HCT116 (cell line): ENCODE measurements at places on chromosomes 7 and 10.
A peak's percentile ranks its signal among the peaks of the same experiment; 100 is the strongest.

DNA sequence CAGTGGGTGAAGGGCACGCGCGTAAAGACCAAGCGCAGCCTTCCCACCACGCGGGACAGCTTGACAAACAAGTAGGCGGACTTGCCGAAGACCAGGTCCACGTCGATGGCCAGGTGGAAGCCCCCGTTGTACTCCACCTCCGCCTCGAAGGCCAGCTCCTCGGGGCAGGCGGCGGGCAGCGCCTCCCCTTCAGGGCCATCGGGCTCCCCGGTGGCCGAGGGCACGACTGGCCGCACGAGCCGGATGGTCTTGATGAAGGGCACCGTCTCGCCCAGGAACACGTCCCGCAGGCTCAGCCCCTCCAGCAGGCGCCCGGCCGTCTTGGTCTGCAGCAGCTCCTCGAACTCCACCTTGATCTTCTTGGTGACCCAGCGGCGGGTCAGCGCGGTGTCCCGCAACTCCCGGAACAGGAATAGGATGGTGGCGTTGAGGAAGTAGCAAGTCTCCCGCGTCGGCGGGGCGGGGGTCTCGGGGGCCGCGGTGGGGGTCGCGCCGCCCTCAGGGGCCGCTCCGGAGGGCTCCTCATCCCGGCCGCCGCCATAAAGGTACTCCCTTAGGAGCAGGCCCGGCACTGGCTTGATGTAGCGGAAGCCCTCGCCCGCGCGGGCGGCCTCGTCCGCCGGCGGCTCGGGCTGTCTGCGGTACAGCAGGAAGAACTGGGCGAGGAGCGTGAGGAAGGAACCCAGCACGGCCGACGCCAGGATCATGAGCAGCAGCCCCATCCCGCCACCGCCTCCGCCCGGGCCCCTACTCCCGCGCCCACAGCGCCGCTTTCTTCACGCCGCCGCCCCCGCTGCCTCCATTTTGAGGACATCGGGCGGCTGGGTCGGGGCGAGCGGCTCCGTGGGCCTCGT, 507 bp downstream of the PDZD8 start:
- DNase-seq, result no peak

GRCh38 chr10:93565446-93565845, 1.0 kb upstream of the FFAR4 start:
- DNase-seq, result no peak

- DNase-seq, result peak; percentile 78
Measured at GRCh38 chr7:74199551-74200355, 10.1 kb upstream of the LAT2 start.

DNA sequence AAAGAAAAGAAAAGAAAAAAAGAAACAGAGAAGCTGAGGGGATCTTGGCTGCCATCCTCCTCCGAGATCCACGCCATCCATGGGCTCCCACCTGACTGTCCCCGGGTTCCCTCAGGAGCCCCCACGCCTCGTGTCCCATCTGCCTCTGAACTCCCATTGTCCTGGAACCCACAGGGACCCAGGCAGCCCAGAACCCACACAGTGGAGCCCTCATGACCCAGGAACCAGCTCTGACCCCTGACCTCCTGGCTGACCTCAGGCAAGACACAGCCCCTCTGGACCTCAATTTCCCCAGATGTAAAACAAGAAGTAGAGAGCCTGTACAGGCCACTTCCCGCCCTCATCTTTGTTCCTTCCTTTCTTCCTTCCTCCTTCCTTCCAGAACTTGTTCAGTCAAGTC, 40.4 kb downstream of the RASGEF1A start:
- DNase-seq, result no peak

DNA sequence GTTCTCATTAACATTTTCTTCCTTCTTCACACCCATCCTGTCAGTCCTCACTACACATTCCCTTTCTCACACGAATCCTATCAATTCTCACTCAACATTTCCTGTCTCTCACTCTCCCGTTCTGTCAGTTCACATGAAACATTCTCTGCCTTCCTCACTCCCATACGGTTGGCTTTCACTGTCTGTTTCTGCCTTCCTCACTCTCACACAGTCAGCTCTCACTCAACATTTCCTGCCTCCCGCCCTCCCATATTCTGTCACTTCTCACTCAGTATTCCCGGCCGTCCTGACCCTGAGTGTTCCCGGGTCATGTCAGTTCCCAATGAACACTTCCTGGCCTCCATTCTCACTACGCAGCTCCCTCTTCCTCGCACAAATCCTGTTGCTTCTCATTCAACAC, 61.5 kb downstream of the DYNC2I1 start:
- no peak for DNase-seq

DNA sequence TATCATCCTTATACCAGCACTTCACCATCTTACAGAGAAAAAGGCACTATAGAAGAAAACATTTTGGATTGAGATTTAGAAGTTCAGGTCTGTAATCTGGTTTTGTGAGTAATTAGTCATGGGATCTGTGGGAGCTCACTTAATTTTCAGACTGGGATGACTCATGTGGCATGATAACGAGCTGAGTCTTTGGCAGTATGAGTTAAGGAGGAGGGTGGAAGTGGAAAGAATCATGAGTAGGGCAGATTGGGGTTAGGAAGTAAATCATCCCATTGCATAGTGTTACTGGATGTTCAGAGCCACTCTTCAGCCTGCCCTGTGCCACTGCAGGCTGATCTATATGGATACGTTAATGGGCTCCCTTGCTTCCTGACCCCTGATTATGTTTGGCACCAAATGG, 64.9 kb downstream of the ZNF92 start:
- DNase-seq, result peak; percentile 32

DNA sequence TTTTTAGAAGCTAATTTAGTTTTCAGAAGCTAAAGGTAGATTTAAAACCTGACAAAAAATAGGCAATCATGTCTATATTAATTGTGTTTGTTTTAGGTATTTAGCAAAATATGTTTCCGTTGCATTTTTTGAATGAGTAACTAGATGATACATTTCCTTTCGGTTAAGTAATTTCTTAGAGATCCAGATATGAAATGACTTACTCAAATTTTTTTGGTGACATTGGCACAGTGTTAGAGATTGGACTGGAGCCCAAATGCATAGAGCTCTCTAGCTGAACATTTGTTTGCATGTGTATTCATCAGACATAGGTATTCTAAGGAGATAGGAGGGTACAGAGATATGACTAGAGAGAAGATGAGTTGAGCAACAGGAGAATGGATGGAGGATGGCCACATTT, 1.9 kb downstream of the BUB3 start:
- no peak for DNase-seq

- no peak for DNase-seq
Measured at GRCh38 chr7:151056283-151056665, 1.4 kb downstream of the CDK5 start.

- no peak for DNase-seq
Measured at GRCh38 chr7:2120251-2120660, 112.5 kb downstream of the MAD1L1 start.

DNA sequence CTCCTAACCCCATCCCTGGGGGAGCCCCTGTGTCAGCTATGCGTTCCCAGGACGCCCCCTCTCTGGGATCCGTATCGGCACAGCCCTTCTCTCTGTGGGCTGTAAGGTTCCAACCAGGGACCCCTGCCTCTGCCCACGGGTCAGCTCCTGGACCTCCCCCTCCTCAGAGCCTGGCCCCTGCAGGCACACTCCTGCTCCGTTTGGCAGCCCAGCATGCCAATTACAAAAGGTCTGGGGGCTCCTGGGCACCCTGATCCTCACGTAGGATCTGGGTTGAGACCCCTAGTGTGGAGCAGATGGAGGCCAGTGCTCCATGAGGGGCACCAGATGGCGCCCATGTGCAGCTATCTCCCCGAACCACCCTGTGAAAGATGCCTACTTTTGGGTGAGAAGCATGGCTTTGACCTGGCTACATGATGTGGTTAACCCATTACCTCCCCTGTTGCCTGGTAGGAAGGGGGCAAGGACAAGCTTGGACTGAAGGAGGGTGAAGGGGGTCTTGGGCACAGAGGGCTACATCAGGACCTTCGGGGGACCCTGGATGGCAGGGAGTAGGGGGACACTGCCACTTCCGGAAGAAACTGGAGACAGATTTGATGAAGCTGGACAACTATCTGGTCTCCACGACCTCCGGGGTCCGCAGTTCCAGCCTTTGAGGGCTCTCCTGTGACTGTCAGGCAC, 9.0 kb downstream of the TACR2 start:
- DNase-seq, result no peak

GRCh38 chr7:31583942-31584341, 70.1 kb downstream of the ITPRID1 start:
- DNase-seq, result no peak

GRCh38 chr10:115941361-115941771, 331.6 kb downstream of the GFRA1 start:
- no peak for DNase-seq

DNA sequence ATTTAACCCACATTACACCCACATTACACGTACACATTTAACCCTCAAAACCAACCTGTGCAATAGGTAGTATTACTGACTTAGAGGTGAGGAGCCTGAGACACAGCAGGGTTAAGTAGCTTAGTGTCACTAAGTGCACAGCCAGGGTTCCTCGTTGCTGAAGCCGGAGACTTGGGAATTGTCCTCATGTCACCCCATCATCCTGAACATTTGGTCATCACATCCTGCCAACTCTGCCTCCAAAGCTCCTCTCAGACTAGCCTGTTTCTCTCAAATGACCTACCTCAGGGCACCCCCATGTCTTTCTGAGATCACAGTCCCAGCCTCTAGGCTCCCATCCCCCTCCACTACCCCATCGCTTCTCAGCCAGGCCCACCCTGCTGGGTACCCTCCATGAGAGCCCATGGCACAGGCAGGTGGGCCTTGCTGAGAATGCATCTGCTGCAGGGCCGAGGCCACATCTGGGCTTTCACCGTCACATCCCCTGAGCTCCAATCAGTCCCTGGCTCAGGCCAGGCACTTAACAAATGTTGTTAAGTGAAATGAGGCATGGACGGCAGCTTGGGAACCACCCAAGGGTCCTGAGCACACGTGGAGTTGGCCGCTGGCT, 21.1 kb upstream of the PCBD1 start:
- DNase-seq, result no peak

- no peak for DNase-seq
Measured at GRCh38 chr7:152403726-152404125, 32.1 kb downstream of the KMT2C start.

DNA sequence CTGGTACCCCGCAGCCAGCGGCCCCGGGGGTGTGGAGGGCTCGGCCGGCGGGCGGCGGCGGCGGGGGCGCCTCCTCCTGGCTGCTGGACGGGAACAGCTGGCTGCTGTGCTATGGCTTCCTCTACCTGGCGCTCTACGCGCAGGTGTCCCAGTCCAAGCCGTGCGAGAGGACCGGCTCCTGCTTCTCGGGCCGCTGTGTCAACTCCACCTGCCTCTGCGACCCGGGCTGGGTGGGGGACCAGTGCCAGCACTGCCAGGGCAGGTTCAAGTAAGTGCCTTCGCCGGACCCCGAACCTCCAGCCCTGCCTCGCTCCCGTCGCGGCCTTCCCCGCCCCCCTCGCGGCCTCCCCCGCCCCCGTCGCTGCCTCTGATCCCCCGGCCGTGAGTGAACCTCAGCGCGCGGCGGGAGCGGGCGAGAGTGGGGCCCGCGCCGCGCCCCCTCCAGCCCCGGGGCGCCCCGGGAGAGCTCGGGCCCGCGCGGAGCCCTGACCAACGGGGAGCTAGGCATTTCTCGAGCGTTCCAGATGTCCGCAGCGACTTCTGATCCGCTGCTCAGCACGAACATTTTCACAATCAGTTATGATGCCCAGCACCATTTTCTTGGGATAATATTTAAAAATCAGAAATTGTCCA, 727 bp downstream of the ATRNL1 start:
- DNase-seq, result no peak

- no peak for DNase-seq
Measured at GRCh38 chr7:13259930-13260329, 572.5 kb downstream of the ARL4A start.

GRCh38 chr7:68756986-68757495, 841.2 kb upstream of the AUTS2 start:
- DNase-seq, result no peak

DNA sequence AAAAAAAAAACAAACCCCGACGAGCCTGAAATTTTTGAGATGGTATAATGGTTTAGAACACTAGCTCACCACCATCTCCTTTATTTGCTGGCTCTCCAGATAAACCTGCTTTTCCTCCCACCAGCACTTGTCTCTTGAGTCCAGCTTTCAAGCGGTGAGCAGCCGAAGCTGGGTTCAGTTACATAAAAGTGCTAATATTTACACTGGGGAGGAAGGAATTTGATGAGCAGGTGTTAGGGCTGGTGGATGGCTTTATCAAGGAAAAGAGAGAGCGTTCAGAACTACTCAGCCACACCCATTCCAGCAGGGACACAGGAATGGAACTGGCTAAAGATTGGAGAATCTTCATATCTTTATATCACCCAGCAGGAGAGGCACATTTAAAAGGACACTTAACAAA, 6.6 kb upstream of the CALML3 start:
- DNase-seq, result no peak

- DNase-seq, result no peak
Measured at GRCh38 chr7:104208421-104208780, 588 bp upstream of the ORC5 start.

DNA sequence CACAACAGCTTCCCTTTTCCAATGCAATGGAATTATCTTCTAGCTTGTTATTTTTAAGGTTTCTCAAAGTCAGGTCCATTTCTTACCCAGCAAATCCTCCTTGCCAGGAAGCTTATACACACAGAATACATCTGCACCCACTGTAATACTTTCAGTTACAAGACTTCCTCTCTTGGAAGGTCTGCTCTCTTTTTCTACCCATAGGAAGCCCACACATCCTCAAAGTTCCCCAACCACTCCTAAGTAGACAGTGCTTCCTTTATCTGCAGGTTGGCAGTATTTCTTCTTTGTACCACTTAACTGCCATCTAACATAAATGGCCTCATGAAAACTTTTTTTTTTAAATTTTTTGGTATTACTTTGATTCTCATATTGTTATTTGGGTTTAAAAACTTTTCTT, 155.6 kb downstream of the TAX1BP1 start:
- DNase-seq, result no peak

DNA sequence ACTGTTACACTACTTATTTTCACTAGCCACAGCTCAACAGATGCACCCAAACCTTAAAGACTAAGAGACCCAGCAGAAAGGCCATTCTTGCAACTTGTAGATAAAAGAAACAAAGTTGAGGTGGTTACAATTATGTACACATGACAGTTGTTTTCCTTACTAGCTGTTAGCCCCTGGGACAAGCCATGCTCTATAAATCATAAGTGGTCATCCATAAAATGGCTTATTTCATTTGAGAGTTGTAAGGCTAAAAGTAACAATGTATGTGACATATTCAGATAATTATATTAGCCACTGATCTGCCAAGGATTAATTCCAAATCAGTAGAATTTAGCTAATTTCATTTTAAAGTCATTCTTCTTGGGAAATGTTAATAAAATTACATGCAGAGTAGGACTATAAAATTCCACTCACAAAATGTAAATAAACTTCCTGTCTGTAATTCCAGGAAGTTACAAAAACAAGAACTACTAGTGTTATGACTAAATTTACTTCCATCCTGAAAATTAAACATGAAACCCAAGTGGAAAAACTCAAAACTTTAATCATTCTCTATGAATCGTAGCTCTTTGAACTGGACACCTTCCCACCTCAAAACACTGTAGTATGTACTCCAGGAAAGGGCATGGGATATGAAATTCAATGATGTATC, 13.3 kb downstream of the SLC37A3 start:
- DNase-seq, result no peak
